Mammary epithelial cell (primary cell): ENCODE measurements at places on chromosomes 11 and 22. TPM values are rescaled to one million over a fixed set of nuclear protein-coding genes. Genes with fewer than 3 reads are reported as not detected.
A peak's percentile ranks its signal among the peaks of the same experiment; 100 is the strongest.

The PVALB gene
- not detected in 2 replicates for total RNA-seq

The FAM180B gene
- total RNA-seq = not detected

The GRK3 gene
- 12.8 TPM for total RNA-seq

The CD248 gene
- 0.67 TPM for total RNA-seq

The KCNJ4 gene
- total RNA-seq = not detected in 2 replicates

DNA sequence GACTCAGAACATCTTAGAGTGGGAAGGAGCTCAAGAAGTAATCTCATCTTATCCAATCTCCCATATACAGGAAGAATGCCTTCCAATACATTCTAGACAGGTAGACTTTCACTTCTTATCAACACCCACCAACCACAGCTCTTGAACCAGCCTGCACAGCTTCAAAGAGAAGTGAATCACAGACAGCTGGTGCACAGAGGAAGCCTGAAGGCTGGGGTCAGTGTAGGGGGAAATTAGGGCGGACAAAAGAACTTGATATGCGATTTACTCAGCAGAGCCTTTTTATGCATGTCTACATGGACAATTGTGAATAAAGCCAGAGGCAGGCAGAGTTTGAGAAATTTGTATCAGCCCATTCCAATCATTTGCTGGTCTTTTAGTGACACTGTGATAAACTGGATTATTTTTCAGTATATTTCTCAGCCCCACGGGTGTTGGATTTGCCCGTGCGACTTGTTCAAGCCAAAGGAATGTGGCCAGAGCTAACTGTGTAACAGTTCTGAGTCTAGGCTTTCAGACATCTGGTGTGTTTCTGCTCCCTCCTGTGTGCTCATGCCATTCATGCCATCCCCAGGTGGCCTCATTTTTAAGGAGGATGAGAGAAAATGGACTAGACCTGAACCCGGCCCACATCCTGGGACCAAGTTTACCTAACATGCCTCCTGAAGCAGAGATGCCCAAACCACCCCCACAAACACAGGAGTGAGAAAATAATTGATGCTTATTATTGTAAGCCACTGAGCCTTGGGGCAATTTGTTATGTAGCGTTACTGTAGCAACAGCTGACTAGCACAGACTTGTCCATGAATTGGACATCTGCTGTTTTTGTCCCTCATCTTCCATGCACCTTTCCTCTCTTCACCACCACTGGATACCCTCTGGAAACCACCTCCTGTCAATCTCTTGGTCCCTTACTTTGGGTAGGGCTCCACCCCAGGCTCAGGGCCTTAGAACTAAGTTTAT is 137.5 kb upstream of the HSD17B12 start:
- DNase-seq = peak; percentile 48

DNA sequence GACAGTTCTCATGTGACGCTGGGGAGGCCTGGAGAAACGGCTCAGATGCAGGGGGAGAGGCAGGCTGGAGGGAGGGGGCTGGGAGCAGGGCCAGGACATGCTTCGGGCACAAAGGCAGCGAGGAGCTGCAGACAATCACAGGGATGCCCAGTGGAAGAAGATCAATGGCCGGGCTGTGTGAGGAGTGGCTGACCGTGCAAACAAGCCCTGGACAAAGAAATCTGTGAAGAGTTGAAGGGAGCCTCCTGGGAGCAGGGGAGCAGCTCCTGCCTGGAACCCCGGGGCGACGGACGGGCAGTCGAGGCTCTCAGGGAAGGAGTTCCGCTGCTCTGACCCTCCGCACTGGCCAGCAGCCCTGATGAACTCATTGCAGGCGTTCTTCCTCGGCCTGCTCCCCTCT is 126.7 kb upstream of the B3GAT1 start:
- DNase-seq = no peak

GRCh38 chr11:69530278-69531070 is 49.0 kb downstream of the LINC01488 start:
- no peak for DNase-seq

DNA sequence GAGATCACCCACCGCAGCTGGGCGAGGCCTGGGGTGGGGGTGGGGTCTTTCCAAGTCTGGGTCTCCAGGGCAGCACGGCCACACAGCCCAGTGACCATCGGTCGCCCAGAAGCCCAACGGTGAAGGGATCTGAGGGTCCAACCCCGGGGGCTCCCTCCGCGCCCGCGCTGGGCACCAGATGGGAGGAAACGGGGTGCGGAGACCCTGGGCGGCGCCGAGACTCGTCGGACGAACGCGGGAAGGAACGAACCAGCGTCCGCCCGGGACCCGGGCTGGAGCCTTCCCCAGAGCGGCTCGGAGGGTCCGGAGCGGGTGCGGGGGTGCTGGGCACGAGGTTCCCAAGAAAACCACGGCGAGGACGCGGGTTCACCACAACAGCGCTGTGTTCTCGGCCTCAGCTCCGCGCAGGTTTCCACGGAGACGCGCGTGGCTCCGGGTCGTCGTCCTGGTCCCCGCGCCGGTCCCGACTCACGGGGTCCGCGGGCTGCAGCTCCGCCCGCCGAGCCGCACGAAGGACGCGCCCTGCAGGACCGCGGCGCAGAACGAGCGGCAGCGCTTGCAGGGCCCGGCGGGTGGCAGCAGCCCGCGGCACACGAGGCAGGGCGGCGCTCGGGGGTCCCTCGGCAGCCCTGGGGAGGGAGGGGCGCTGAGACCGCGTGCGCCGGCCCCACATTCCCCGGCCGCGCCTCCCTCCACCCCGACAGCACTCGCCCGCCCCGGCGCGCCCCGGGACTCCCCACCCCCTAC is 2.3 kb upstream of the IL17REL start:
- DNase-seq = no peak

DNA sequence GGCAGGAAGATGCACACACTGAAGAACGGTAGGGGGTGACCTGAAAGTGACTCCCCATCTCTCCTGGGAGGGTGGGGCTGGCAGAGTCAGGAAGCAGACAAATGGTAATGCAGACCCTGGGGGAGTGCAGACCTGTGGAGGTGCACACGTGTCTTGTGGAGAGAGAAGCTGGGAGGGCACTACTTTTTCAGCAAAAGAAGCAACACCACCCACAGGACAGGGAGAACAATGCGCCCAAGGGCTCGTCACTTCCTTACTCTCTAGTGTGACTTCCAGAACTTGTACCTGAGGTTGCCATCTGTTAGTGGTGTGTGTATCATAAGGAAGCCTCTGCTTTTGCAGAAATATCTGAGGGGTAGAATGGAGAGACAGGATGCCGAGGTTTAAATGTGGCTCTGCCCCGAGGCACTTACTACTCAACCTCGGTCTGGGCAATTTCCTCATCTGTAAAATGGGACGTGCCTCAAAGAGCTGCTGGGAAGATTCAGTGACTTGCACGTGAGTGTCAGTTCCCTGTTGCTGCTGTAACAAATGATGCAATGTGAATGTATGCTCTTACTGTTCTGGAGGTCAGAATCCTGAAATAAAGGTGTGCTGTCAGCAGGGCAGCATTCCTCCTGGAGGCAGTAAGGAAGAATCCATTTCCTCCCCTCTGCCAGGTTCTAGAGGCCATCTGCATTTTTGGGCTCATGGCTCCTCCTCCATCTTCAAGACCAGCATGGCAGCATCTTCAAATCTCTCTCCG is 323.4 kb downstream of the SHANK2 start:
- DNase-seq = no peak

- no peak for DNase-seq
Observed at GRCh38 chr22:22865311-22866072, 22.1 kb upstream of the IGLL5 start.

- no peak for DNase-seq
Observed at GRCh38 chr11:66106786-66107599, 36.9 kb downstream of the PACS1 start.

DNA sequence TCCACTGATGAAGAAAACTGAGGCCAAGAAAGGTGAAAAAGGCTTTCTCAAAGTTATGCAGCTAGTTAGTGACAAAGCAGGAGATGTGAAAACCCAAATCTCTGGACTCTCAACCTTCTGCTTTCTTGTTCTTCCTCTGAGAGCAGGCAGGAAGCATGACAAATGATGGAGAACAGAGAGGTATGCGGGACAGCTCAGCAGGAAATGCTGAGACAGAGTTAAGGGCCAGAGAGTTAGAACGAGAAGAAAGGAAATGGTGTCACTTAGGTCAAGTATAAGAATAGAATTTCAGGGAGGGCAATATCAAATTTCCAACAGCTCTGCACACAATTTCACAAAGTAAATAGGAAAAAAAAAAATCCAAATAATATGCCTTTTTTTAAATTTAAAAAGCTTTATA is 67.6 kb upstream of the ARHGAP42 start:
- peak; percentile 14 for DNase-seq

DNA sequence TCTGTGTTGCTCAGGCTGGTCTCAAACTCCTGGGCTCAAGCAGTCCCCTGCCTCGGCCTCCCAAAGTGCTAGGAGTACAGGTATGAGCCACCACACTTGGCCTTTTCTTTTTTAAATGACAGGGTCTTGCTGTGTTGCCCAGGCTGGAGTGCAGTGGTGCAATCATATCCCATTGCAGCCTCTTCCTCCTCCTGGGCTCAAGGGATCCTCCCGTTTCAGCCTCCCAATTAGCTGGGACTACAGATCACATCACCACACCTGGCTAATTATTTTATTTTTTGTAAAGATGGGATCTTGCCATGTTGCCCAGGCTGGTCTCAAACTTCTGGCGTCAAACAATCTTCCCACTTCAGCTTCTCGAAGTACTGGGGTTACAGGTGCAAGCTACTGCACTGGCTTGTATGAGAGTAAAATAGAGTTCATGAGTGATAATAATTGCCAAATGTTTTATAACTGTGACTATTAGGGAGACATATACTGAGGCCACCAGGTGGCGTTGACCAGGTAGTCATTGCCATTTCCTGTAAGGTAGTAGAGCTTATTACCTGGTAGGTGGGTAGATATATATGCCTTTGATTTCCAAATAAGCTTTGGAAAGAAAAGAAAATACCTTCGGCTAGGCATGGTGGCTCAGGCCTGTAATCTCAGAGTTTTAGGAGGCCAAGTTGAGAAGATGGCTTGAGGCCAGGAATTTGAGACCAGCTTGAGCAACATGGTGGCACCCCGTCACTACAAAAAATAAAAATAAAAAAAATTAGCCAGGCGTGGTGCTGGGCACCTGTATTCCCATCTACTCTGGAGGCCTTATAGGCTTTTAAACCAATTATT is 5.4 kb downstream of the FDX1 start:
- peak; percentile 22 for DNase-seq

DNA sequence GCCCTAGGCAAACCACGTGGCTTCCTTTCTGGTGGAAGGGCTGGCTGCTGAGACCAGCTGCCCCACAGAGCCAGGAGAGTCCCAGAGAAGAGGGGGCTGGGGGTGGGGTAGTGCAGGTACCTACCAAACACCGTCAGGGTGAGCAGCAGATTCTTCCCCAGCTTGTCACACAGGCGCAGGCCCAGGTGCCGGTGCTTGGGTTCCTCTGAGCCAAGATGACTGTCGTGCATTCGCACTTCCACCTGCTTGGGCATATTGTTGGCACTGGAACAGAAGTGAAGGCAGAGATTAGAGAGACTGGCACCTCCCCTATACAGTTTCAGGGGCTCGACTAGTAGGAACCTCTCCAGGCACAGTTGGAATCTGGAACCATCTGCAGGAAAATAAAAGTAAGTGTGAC is 102.1 kb downstream of the SLC1A2 start:
- no peak for DNase-seq
